ENCODE measurements at places on chromosomes 12 and 14.

DNA sequence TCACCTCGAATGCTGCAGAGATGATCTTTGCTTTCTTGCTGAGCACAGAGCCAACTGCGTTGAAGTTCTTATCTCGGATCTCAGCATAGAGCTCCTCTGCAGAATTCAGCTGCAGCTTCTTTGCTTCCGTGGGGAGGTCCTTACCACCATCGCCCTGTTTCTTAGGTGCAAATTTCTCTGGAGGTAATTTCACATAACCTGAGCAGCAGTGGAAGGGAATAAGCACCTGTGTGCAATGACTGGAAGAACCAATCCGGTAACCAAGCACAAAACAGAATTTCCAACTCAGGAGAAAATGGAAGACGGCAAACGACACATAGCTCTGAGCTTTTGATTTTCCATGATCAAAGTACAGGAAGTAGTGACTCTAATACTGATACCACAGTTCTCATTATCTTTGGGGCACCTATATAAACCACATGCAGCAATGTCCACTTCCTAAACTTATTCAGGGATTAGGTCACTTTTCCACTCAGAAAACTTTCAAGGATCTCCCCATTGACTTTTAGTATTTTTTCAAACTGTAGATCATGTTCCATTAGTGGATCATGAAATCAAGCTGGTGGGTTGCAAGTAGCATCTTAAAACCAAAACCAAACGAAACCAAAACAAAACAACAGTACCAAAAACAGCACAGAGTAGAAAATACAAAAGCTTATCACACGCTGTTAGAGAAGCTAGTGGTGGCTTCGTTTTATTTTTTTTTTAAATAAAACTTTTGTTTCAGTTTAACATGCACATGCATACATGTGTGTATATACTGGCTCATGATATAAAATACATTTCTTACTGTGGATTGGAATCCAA is 18.9 kb upstream of the DIABLO start:
- DNase-seq: no peak

- DNase-seq: no peak
Measured at GRCh38 chr14:94056579-94057308, 24.3 kb downstream of the DDX24 start.

GRCh38 chr12:28601570-28602058 is 411.4 kb downstream of the CCDC91 start:
- no peak for DNase-seq

DNA sequence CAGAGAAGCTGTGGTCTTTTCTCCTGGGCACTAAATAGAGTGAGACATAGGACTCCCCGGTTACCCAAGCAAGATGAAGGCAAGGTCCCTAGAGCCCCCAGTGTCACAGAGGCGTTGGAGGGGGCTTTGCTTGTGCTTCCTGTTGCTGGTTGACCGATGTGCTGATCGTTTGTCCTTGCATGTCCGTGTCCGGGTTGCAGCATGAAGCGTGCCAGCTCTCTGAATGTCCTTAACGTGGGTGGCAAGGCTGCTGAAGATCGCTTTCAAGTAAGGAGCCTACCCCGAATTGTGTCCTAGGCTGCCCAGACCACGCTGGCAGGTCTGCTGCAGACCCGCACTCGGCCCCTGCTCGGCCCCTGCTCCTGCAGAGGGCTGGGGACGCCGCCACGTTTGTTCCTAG is 23.1 kb downstream of the XRCC3 start:
- DNase-seq: no peak

DNA sequence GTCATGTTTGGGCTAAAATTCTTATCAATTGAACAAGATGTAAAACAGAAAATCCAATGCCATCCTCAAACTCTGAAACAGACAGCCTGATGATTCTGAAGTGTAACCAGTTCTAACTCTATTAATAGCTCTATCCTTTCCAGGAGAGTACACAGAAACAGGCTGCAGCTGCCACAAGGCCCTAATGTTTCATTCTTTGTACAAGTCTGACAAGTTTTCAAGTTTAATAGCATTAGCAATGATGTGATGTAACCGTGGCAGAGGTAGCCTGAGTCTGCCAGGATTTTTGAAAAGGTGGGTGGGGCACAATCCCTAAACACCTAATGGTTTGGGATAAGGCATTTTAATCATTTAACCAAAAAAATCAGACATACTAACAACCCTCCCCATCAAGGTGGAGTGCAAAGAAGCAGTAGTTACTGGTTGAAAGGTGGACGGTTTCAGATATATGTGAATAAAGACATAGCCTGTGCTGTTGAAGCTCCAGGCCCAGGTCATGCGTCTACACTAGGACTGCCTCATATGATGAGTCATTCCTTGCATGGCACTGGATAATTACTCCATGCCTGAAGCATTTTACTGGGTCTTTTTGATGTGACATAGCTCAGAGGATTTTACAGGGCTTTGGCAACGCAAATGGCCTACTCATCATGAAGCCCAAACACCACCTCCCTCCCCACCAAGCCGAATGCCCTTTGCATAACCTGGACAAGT is 145.1 kb upstream of the GRIP1 start:
- peak; percentile 48 for DNase-seq

- DNase-seq: peak; percentile 57
Measured at GRCh38 chr12:12592930-12593329, 18.7 kb upstream of the CREBL2 start.

- DNase-seq: peak; percentile 12
Measured at GRCh38 chr12:48118284-48118871, 786 bp upstream of the PFKM start.

DNA sequence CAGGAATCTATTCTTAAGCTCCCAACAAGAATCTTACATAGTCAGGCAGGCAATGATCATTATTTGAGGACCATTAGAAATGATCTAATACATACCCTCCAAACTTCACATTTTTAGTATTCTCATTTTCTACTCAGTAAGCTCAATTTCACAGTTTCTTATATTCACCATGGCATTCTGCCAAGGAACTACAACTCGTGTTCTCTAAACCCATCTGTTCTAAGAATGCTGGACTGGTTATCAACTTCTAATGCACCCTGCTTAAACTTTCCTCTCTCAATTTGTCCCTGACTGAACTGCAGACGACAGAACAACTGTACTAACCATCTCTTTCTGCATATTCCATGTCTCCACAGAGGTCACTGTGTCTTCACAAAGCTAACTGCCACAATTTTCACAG is 58.6 kb downstream of the GXYLT1 start:
- no peak for DNase-seq

DNA sequence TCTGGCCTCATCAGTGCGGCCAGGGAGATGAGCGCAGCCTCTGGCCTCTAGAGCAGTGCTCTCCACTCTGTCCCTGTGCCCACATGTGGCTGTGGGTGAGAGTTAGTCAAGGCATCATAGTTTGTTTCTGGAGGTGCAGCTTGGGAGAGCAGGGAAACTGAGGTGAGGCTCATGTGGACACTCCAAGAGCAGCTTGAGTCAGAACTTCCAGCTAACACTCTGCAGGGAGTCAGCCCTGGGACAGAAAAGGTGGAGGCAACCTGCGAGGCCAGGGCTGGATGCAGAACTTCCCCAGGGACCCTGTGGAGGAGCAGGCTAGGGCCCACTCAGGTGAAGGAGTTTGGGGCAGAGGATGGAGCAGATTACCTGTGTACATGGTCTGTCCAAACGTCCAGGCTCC is 10.8 kb downstream of the ISCA2 start:
- DNase-seq: no peak

- DNase-seq: peak; percentile 68
Measured at GRCh38 chr14:47490353-47490752, 185.1 kb downstream of the MDGA2 start.

DNA sequence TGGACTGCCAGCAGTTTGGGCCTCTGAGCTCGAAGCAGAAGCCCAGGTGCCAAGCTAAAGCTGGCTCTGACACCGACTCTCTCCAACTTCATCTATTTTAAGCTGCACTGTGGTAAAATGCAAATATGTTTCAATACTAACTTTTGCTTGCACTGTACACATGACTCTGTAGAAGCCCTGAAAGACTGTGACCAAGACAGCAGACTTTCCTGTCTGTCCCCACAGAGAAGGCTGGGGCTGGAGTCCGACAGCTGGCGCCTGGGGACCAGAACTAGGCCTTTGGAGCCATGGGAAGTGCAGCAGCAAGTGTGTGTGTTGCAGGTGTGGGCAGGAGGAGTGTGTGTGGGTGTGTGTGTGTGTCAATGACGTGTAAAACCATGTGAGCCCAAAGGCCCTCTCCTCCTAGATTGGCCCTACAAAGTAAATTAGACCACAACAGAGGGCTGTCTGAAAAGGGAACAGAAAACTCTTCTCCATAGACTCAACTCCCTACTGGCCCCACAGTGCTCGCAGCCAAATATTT is 16.4 kb upstream of the RAB35 start:
- no peak for DNase-seq

DNA sequence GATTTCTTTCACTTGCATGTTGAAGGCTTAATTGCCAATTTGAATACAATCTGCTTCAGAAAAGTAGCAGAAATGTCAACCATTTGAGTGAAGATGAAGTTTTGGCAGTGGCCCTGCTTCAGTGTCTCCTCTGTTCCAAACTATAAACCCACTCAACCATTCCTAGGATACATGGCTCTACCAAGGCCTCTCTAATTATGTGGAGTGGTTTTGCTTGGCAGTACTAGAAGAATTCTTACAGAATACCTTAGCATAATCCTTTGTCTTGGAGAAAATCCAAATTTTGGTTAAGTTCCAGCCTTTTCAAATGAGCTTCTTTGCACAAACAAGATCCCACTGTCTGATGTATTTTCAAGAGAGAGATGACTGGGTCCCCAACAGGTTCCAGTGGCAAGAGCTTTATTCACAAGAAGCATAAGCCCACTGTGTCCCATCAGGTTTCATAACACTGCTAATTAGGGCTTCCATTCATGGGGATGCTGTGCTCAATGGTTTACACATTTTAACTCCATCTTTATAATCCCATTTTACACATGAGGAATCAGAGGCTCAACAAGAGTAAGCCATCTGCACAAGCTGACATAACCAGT is 234.5 kb downstream of the IPO8 start:
- DNase-seq: no peak

DNA sequence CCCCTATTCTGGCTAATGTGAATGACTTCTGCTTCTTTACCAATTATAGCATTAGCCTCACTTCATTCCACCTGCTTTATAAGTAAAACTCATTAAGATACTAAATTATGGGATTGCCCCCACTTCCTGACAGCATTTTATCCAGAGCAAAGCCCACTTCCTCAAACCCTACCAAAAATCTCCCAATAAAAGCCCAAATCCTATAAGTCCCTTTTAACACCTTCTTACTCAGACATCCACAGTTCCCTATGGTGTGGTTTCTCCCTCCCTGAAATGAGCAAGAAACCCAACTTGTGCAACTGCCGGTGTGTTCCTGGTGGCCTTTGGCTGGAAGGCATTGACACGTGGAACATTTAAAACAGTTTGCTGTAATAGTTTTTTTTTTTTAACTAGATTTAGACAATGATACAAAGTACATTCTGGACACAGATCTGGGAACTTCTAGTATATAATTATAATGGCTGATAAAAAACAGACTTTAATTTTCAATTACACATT is 53.1 kb downstream of the BRMS1L start:
- no peak for DNase-seq

- no peak for DNase-seq
Measured at GRCh38 chr12:16870845-16871244, 264.9 kb upstream of the LMO3 start.

GRCh38 chr14:66405158-66405557 is 81.0 kb upstream of the CCDC196 start:
- DNase-seq: peak; percentile 3

DNA sequence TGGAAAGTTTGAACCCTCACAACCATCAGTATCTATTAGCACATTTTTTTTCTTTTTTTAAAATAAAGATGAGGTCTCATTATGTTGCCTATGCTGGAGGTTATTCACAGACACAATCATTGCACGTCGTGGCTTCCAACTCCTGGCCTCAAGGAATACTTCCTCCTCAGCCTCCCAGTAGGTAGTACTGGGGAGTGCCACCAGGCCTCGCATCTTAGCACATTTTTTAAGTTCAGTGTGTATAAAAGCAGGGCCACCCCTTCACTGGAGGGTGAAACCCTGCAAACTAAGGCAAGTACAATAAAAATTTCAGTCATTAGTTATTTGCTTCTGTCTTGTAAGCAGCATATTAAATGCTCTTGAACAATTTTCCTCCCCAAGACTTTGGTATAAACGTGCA is 114.2 kb upstream of the SINHCAF start:
- no peak for DNase-seq

DNA sequence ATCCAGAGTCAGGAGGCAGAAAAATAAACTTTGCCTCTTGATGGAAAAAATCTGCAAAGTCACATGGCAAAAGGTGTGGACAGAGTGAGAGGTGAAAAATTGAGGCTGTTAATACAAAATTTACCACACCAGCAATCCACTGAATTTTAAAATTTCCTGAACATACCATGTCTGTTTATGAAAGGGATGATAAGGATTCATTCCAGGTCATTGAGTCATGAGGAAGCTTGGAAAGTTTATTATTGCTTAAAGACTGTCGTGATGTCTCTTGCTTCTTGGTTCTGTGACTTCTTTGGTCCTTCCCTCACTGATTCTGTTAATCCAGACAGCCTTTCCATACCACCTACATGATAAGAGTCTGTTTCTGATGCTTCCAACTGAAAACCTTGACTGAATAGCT is 73.2 kb downstream of the TTC6 start:
- no peak for DNase-seq

DNA sequence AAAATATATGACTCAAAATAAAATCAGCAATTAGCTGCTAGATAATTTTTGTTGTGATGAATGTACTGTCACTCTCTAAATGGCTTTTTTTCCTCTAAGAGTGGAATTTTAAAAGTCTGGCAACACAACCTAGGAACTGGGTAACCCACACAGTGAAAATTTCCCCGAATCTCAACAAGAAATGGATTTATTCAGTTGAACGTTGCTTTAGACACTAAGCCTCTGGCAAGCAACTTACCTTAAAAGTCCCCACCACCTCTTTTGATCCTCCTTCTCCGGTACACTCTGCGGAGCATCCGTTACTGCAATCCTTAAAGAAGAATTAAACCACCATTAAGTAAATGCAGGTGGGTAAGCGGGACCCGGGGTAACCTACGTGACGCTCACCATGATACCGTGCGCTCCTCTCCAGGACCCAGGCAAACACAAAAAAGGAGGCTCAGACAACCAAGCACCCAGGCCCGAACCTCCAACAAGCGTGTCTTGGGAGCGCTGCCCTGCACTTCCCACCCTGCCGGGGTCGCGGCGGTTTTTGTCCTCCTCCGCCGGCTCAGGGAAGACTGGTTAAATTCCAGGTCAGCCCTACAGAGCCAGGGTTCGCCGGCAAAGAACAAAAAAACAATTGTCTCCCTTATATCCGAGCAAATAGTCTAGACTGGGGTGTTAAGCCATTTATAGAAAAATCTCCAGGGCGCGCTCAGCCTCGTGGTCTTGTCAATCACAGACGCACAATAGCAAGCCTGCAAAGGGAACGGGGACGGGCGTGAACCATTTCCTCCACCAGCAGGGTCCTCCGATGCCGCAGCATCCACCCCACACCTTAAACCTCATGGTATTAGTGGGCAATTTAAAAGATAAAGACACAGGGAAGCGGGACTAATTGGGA is 47.1 kb downstream of the BCAT1 start:
- DNase-seq: peak; percentile 25

- no peak for DNase-seq
Measured at GRCh38 chr12:93145086-93145485, 216.0 kb upstream of the EEA1 start.
